ENCODE measurements at places on chromosomes 2 and 18.

DNA sequence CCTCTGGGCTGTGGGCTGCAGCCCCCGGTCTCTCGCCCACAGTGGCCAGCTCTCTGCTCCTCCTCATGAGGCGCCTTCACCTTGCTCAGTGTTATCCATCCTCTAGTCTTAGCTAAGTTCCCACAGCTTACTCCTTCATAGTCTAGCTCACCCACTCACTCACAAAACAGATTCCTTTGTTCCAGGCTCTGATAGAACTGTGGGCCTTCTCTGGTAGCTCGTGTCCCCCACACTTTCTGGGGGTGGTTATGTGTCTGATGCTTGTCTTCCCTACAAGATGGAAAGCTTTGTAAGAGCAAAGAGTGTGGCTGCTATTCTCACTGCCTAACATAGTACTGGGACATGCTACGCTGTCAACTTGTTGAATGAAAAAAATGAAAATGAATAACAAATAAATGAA, 135.8 kb downstream of the EN1 start:
- DNase-seq, result no peak

DNA sequence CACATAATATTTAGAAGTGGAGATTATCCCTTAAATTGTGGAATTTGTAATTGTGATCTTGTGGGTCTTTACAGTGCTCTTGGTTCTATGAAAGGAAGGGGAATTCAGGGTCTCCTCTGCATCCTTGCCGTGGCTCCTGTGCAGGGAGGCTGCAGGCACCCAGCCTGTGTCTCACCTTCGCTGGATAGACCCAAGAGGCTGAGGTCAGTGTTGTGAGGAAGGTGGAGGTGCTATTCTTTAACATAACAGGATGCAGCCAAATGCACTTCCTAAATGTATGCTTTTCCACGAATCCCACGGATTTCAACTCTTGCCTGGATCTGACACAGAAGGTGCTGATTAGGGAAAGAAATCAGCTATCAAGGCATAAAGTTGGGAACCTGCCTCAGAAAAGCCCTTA, 69.5 kb downstream of the TMEM18 start:
- no peak for DNase-seq

DNA sequence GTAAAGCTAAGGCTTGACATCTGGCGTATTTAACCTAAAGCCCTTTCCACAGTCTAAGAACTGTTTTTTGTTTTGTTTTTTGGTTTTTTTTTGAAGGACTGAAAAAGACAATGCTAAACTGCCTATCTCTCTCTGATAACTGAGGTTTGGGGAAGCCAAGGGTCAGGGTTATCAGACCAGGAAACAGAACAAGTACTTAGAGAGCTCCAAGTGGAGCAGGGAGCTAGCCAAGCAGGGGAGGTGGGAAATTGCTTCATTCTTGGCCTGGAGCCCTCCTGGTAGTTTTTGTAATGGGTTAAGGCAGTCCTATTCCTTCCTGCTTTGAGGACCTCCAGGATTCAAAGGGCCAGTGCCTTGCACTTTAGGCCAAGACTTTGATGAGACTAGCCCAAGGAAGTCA, 154.3 kb upstream of the LTBP1 start:
- DNase-seq, result no peak

DNA sequence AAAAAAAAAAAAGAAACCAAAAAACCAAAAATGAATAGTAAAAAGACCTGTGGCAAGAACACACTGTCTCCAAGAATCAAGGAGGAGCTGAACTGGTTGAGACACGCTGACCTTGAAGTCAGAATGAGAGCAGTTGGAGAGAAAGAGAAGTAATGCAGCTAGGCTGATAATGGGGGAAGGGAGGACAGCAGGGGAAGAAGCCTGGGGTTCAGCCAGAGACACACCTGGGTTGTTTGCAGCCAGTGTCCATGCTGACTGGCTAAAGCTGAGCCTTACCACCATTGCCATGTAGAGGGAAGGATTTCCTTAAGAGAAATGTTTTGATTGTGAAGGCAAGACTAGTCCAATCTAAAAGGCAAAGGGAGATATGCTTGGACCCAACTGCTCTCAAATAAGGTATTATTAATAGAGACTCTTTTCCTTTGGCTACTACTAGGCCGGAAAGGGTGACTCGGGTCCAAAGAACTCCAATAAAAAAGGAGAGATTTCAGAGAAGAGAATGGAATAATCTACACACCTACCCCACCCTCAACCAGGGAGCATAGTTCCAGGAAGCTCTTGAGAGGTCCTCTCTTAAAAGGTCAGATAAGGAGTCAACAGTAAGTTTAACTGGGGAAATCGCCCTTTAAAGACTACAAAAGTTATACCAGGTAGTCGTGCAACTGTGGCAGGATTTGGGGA, 25.2 kb upstream of the REL start:
- no peak for DNase-seq

DNA sequence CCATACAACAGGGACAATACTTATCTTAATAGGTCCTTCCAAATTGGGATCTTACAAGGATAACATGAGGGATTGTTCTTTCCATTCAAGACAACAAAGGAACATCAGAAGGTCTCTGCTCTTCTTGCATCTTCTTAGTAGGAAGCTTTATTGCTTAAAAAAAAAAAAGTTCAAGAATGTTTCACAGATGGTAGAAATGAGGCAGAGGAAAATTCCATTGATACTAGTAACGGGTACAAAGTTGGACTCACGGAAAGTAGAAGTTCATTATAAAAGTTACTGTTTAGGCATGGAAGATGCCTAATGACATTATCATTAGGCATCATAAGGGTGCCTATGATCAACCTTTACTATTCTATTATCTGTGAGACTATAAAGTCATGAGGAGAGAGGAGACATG, 136.2 kb downstream of the LAMA3 start:
- no peak for DNase-seq

- no peak for DNase-seq
Measured at GRCh38 chr2:182818925-182819324, 47.5 kb downstream of the FRZB start.

- DNase-seq, result no peak
Measured at GRCh38 chr18:49490246-49490762, 3.3 kb upstream of the C18orf32 start.

GRCh38 chr2:111235192-111236015, 114.7 kb downstream of the BCL2L11 start:
- DNase-seq, result no peak

GRCh38 chr2:10183146-10183675, 60.7 kb downstream of the RRM2 start:
- no peak for DNase-seq

- no peak for DNase-seq
Measured at GRCh38 chr2:171191021-171191420, 30.3 kb upstream of the TLK1 start.

GRCh38 chr2:107062599-107063220, 176.7 kb upstream of the ST6GAL2 start:
- DNase-seq, result no peak

- no peak for DNase-seq
Measured at GRCh38 chr2:47096451-47096850, 58.7 kb downstream of the STPG4 start.

DNA sequence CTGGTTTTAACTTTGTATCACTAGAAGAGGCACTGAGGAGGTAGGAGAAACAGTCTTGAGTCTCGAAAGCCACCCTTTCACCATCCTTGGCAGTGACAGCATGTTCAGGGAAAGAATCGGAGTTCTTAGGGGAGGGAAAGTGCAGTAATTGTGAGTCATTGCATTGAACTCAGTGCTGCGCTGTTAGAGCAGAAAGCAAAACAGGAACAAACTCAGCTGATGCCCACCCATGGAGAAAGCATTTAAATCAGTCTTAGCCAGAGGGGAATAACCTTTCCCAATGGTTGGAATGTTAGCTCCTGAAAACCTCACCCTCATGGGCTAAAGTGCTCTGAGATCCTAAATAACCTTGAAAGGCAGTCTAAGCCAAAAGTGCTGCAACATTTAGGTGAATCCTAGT, 845.6 kb upstream of the CNTNAP5 start:
- no peak for DNase-seq

GRCh38 chr2:44935729-44936098, 5.8 kb upstream of the SIX3 start:
- no peak for DNase-seq

DNA sequence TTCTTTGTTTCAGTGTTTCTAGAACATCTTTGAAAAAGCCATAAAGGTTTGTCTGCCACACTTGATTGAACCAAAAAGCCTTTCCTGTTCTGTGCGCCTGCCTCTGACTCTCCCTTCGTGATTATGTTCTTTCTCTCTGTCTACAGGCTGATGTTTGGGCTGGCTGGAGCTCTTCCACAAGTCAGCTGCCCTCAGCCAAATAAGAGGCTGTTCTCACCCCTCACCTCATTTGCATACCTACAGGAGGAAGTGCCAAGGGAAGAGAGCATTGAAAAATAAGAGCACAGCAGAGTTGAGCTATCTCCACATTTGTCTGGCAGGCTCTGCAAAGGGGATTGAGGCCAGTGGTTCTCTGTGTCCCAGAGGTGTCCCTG, 15.8 kb downstream of the INPP5D start:
- no peak for DNase-seq

GRCh38 chr2:30155889-30156658, 9.3 kb downstream of the YPEL5 start:
- no peak for DNase-seq

- DNase-seq, result no peak
Measured at GRCh38 chr2:96527286-96528005, 9.1 kb upstream of the ARID5A start.

DNA sequence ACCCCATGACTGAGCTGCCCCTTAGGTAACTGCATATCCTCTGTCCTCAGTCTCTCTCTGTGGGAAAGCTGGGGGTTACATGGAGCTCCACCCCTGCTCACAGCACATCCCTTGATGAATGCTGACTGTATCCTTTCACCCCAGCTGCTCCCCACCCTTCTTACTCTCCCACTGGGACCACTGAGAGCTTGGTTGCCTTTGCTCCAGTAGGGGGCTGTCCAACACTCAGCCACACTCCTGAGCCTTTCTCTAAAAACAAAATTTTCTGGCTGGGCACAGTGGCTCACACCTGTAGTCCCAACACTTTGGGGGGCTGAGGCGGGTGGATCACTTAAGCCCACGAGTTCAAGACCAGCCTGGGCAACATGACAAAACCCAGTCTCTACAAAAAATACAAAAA, 89.2 kb upstream of the MSH2 start:
- no peak for DNase-seq

DNA sequence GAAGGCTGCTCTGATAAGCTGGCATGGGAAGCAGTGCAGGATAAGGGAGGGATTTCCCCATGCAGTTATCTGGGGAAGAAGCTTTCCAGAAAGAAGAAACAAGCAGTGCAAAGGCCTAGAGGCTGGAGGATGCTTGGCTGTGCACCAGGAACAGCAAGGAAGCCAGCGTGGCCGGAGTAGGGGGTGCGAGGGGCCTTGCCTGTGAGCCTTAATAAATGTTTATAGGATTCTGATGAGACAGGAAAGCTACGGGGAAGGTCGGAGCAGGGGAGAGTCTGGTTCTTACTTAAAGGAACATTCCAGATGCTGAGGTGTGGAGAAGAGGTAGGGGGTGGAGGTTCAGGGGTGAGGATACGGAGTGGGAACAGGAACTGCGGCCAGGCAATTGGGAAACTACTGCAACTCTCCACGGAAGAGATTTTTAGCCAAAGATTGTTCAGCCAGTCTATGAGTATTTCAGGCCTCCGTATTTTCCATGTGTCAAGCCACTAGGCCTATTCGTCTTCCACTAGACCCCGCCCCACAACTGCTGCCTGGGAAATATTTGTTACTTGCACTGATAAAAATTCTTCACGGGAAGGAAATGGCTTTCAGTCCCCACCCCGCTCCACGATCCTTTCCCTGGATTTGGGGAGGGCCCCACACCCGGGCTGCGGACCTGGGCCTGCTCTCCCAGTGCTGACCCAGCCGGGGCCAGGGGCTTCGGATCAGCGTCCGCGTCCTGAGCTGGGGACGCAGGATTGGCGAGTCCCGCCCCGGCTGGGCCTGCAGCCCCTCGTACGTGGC, 516 bp downstream of the EIF2AK2 start:
- peak; percentile 39 for DNase-seq

GRCh38 chr2:217941339-217941738, 61.5 kb downstream of the TNS1 start:
- DNase-seq, result no peak

DNA sequence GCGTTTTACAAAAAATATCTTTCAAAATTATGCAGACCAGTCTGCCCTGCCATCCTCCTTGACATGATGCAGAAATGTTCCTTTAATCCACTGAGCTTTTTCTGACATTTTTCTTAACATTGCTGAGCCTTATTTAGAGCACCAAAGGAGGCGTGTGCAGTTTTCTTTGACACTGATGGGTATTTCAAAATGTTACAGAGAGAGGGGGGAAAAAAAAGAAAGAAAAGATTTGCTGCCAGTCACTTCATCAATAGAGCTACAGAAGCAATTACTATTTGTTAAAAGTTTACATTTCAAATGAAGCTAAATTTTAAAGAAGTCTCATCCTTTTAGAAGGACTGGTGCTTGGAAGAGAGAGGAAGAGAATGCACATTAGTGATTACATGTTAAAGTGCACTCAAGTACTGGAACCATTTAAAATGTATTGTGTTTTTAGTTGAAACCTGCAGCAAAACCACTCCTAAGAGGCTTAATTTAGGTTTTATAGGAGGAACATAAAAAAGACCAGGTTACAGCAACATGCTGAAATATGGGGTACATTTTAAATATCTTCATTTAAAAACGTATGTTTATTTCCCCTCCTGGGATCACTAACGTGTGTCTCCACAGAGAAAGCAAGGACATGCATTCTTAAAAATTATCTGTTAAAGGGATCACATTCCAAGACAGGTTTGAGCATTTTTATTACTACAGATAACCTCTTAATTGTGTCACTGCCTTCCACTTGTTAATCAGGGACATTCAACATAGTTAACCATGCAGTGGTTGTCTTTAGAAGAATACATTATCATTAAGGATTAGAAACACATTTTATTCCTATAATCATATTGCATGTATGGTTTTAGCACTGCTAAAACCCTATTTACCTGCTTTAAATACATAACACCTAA, 258.4 kb downstream of the MEIS1 start:
- no peak for DNase-seq

DNA sequence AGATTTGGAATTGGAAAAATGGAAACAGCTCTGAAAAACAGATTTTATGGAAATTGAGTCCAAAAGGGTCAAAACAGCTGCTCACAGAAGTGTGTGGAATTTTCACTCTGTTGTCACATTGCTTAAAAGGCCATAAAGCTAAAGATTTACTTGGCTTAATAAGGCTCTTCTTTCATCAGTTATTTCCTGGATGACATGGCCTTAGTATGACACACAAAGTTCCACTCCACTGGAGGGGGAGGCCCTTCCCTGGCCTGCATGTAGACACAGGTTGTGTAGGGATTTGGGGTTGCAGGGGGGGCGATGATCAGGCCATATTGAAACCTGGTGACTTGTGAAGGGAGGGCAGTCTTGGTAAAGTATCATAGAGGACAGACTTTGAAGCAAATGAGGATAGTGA, 34.0 kb downstream of the TMEM185B start:
- DNase-seq, result no peak

- no peak for DNase-seq
Measured at GRCh38 chr2:46284796-46285195, 12.4 kb upstream of the EPAS1 start.

GRCh38 chr2:145060876-145061275, 541.0 kb upstream of the ZEB2 start:
- no peak for DNase-seq

- DNase-seq, result no peak
Measured at GRCh38 chr2:100902817-100903405, 83.0 kb downstream of the NPAS2 start.

- DNase-seq, result no peak
Measured at GRCh38 chr18:79218605-79219190, 149.5 kb downstream of the ATP9B start.
